ENCODE measurements at places on chromosomes 5 and 9. TPM values are rescaled to one million over a fixed set of nuclear protein-coding genes. Genes with fewer than 3 reads are reported as not detected.

DNAJB5 gene
- polyA plus RNA-seq = 8.1 TPM

SH3RF2 gene
- polyA plus RNA-seq = 0.51 TPM

OR13C3 gene
- polyA plus RNA-seq = not detected

PCDHGB6 gene
- 9.3 TPM for polyA plus RNA-seq

UBE2QL1 gene
- 0.31 TPM for polyA plus RNA-seq

F12 gene
- 0.29 TPM for polyA plus RNA-seq

NMUR2 gene
- polyA plus RNA-seq = 1.0 TPM

LCN9 gene
- polyA plus RNA-seq = not detected

GABRB2 gene
- 3.1 TPM for polyA plus RNA-seq

ANKRD18B gene
- polyA plus RNA-seq = 0.24 TPM

MAN1B1 gene
- polyA plus RNA-seq = 74.9 TPM

PCDH12 gene
- polyA plus RNA-seq = 39.8 TPM

HTR1A gene
- polyA plus RNA-seq = not detected

TSSK1B gene
- 0.06 TPM for polyA plus RNA-seq

GRXCR2 gene
- not detected for polyA plus RNA-seq

PRDM9 gene
- polyA plus RNA-seq = not detected

SHLD3 gene
- polyA plus RNA-seq = 4.0 TPM

ADAMTS13 gene
- polyA plus RNA-seq = 11.1 TPM

ACTBL2 gene
- not detected for polyA plus RNA-seq

SLC35A4 gene
- 79.8 TPM for polyA plus RNA-seq

PCDHGA1 gene
- polyA plus RNA-seq = 0.85 TPM

CCDC183 gene
- 5.9 TPM for polyA plus RNA-seq

C5orf52 gene
- not detected for polyA plus RNA-seq

Measured in left lung (tissue), 14 donors.